Thyroid gland (tissue), 4 donors: ENCODE measurements at places on chromosomes 6 and 20. TPM values are rescaled to one million over a fixed set of nuclear protein-coding genes. Genes with fewer than 3 reads are reported as not detected.

The SIRPB1 gene
- 3.2 TPM for total RNA-seq

The FOXS1 gene
- not detected for total RNA-seq

The ELOVL4 gene
- total RNA-seq = 0.88 TPM

DNA sequence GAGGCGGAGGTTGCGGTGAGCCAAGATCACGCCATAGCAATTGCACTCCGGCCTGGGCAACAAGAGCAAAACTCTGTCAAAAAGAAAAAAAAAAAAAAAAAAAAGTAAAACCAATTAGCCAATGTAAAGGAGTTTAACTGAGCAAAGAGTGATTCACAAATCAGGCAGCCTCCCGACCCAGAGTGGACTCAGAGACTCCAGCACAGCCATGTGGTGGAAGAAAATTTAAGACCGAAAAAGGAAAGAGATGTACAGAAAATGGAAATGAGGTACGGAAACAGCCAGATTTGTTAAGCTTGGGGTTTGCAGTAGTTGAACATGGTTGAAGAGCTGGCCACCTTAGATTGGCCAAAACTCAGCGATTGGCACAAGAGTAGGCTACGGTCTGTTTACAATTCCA, 51.4 kb downstream of the ERMARD start:
- H3K27me3 ChIP-seq = no peaks in the 10 kb centered on the region
- no peak overlapping the region for H3K27ac ChIP-seq
- peaks cover 26% of the 10 kb centered on the region for H3K4me1 ChIP-seq
- H3K4me3 ChIP-seq = no peak overlapping the region

- peak overlapping the region; percentile 88 for H3K27ac ChIP-seq
- H3K27me3 ChIP-seq = no peaks in the 10 kb centered on the region
- DNase-seq = no peak
- H3K4me1 ChIP-seq = peaks cover 14% of the 10 kb centered on the region
- peak overlapping the region; percentile 91 for H3K4me3 ChIP-seq
Measured at GRCh38 chr6:149567194-149567586, 1.0 kb downstream of the GINM1 start.

GRCh38 chr20:45592574-45593189, 13.6 kb upstream of the WFDC8 start:
- peaks cover 11% of the 10 kb centered on the region for H3K4me1 ChIP-seq
- H3K27ac ChIP-seq = no peak overlapping the region
- no peaks in the 10 kb centered on the region for H3K36me3 ChIP-seq
- no peaks in the 10 kb centered on the region for H3K27me3 ChIP-seq
- no peak for DNase-seq

GRCh38 chr6:89037141-89037900, 43.2 kb upstream of the PNRC1 start:
- H3K4me3 ChIP-seq = no peak overlapping the region
- H3K4me1 ChIP-seq = peaks cover 17% of the 10 kb centered on the region
- H3K27ac ChIP-seq = no peak overlapping the region
- DNase-seq = no peak
- no peaks in the 10 kb centered on the region for H3K36me3 ChIP-seq

DNA sequence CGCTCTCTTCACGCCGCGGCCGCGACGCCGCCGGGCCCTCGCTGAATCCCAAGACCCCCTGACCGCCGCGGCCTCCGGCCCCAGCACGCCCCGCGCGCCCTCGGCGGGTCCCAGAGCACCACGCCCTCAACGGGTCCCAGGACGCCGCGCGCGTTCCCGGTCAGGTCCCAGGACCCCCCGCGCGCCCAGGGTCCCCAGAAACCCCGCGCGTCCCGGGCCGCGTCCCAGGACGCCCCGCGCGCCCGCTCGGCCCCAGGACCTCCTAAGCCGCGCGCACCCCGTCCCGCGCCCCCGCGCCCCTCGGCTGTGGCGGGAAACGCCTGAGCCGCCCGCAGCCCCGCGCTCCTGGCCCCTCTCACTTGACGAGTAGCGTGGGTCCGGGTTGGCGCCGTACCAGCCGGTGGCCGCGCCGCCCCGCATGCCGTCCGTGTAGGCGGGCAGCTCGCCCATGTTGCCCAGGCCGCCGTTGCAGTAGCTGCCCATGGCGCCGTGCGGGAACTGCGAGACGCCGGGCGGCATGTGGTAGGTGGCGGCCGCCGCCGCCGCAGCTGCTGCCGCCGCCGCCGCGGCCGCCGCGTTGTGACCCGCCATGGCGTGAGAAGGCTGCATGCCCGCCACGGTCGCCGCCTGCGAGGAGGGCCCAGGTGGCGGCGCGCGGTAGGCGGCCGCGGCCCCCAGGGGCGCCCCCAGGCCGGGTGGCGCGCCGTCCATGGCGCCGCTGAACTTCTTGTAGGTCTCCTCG, 556 bp downstream of the NKX2-4 start:
- no peak for DNase-seq
- H3K36me3 ChIP-seq = no peaks in the 10 kb centered on the region
- no peaks in the 10 kb centered on the region for H3K4me1 ChIP-seq
- H3K27me3 ChIP-seq = peaks cover 65% of the 10 kb centered on the region
- no peak overlapping the region for H3K4me3 ChIP-seq

GRCh38 chr20:15033269-15033668, 695.9 kb upstream of the FLRT3 start:
- no peaks in the 10 kb centered on the region for H3K36me3 ChIP-seq
- H3K27ac ChIP-seq = no peak overlapping the region
- DNase-seq = no peak
- H3K4me1 ChIP-seq = no peaks in the 10 kb centered on the region
- no peaks in the 10 kb centered on the region for H3K27me3 ChIP-seq

DNA sequence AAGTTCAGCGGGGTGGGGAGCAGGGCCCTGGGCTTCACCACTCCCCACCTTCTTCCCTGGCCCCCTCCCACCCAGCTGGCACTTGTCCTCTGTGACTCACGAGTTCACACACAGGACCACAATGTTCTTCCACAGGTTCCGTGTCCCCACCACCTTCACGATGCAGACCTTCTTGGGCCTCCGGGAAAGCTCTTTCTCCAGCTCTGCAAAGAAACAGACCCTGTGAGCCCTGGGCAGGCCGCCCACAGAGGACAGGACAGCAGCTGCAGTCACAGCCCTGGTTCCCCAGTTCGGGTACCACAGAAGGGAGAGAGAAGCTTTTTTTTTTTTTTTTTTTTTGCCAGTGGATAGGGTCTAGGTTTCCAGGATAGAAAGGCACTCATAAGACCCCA, 30.9 kb downstream of the PSMG4 start:
- H3K4me3 ChIP-seq = no peak overlapping the region
- no peak overlapping the region for H3K27ac ChIP-seq
- H3K4me1 ChIP-seq = no peaks in the 10 kb centered on the region
- no peaks in the 10 kb centered on the region for H3K36me3 ChIP-seq
- no peak for DNase-seq

- peaks cover 3% of the 10 kb centered on the region for H3K27me3 ChIP-seq
- no peaks in the 10 kb centered on the region for H3K4me1 ChIP-seq
- H3K4me3 ChIP-seq = no peak overlapping the region
- H3K36me3 ChIP-seq = no peaks in the 10 kb centered on the region
- no peak for DNase-seq
Measured at GRCh38 chr20:22523499-22524392, 60.6 kb downstream of the FOXA2 start.

DNA sequence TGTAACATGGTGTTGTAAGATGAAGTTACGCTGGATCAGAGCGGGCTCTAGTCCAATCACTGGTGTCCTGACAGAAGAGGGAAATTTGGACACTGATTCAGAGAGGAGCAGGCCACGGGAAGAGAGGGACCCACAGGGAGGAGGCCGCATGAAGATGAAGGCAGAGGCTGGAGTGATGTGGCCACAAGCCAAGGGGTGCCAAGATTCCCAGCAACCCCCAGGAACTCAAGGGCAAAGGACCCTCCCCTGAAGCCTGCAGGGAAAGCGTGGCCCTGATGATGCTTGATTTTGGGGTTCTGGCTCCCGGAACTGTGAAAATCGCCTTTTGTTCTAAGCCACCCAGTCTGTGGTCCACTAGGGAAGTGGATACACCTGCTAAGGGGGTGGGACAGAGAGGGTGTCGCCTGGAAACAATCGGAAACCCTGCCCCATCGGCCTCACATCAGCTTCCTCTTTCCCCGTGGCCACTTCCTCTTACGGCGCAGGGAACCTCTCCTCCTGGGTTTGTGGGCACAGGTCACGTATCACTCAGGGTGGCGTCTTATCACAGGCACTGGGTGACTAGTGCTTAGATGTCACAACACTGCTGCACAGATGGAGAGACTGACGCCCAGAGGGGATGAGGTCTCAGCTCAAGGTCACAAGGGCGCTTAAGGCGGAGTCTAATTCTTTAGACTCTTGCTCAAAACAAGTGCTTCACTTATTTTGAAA, 58.0 kb downstream of the SULF2 start:
- H3K4me1 ChIP-seq = no peaks in the 10 kb centered on the region
- no peaks in the 10 kb centered on the region for H3K27me3 ChIP-seq
- no peaks in the 10 kb centered on the region for H3K36me3 ChIP-seq
- no peak overlapping the region for H3K27ac ChIP-seq
- H3K4me3 ChIP-seq = no peak overlapping the region
- peak; percentile 12 for DNase-seq

- no peak for DNase-seq
- H3K36me3 ChIP-seq = no peaks in the 10 kb centered on the region
- H3K4me1 ChIP-seq = peaks cover 9% of the 10 kb centered on the region
- no peak overlapping the region for H3K4me3 ChIP-seq
Measured at GRCh38 chr6:46243754-46244153, 73.0 kb upstream of the ENPP5 start.

GRCh38 chr6:136772685-136773472, 19.4 kb downstream of the MAP3K5 start:
- DNase-seq = peak; percentile 59
- no peaks in the 10 kb centered on the region for H3K27me3 ChIP-seq
- peaks cover 58% of the 10 kb centered on the region for H3K4me1 ChIP-seq
- H3K36me3 ChIP-seq = no peaks in the 10 kb centered on the region
- peak overlapping the region; percentile 71 for H3K27ac ChIP-seq
- H3K4me3 ChIP-seq = no peak overlapping the region

DNA sequence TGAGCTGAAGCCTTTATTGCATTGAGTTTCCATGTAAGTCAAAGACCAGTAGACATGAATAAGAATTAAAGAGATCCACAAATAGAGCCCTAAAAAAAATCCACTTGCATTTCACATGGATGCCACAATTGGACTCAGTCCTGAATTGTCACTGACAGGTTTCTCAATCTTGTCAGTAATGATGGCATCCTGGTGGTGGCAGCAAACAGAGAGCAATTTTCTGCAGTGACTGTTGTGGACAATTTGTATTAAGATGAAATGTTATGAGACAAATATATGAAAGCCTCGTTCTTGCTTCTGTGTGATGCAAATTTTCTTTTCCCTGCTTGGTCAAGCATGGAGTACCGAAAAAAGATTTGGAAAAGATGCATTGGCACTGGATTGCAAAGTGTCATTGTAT, 278.9 kb downstream of the SAMD5 start:
- H3K27ac ChIP-seq = no peak overlapping the region
- no peaks in the 10 kb centered on the region for H3K27me3 ChIP-seq
- no peak for DNase-seq
- no peaks in the 10 kb centered on the region for H3K4me1 ChIP-seq
- H3K4me3 ChIP-seq = no peak overlapping the region

DNA sequence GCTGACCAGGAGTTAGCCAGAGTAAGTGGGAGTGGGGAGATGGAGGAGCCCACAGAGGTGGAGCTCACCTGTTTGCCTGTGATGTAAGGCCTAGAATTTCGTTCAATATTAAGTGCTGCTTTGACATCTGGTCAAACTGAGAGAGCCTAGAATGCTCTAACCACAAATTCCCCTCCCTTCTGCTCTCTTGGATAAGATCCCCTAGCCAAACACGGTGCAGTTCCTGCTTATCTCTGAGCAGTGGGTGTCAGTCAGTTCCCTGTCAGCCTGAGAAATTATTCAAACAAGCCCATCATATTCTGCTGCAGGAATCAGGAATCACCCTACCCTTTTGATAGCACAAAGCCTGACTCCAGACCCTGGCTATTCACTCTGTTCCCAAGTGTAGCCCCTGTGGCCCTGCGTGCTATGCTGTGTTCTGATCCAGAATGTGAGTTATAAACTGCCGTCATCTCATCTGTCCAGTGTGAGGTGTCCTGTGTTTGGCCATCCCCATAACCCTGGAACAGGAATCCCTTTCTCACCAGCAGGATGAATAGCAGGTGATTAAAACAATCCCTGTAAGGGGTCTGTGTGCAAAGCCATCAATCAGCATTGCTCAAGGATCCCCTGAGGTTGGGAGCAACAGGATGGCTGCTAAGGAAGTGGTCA, 31.8 kb upstream of the ZNF133 start:
- DNase-seq = no peak
- H3K27ac ChIP-seq = no peak overlapping the region

DNA sequence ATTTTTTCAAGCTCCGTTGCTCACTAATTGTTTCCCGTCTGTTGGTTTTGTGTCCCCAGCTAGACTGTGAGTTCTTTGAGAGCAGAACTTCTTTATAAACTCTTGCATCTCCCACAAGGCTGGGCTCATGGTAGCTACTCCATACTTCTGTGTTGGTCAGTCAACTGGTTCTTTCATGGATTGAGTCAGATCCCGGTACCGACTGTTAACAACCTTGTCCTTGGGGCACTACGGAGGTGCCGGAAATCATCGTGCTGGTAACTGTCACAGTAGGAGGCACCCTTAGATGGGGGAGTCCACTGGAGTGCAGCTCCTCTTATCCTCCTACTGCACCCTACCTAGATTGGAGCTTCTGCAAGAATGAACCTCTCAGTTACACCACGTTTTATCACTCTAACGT, 8.6 kb upstream of the STX16 start:
- no peak overlapping the region for H3K27ac ChIP-seq
- H3K4me1 ChIP-seq = no peaks in the 10 kb centered on the region
- no peaks in the 10 kb centered on the region for H3K27me3 ChIP-seq
- no peak for DNase-seq
